Activated CD4-positive, alpha-beta T cell treated with anti-CD3 and anti-CD28 coated beads for 1 hour (primary cell): ENCODE measurements at places on chromosomes 7 and 10.

DNA sequence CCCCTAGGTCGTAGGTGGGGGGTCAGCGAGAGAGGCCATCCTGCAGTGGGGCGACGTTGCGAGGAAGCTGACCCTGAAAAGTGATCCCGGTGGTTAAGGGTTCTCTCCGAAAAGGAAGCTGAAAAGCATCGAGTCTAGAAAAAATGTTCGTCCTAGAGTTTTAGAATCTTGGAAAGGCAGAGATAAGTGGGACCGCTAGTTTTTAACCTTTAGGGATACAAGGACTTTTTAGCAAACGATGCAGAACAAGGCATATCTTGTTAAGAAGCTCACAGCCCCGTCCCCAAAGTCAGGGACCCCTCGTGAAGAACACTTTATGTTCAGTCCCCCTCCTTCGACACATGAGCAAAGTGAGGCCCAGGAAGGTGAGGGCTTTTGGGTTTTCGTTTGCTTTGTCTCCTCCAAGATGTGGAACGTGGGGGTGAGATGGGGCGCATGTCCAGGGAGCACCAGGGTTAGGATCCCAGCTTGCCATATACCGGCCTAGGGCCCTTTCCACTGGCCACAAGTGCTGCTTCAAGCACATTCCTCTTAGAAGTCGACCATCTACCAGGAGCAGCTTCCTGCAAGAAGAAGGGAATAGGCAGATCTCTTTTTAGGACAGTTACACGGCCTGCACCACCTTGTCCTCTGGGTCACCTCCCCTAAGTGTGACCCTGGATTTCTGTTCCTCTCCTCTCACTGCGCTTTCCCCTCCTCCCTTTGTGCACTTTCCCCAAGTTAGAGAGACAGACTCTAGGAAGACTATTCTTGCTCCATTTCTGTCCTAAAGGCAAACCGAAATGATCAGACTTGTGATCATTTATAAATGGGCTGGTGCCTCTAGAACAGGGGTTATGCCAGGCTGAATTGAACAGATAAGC, 969 bp downstream of the SLC35G1 start:
- no peak for DNase-seq

DNA sequence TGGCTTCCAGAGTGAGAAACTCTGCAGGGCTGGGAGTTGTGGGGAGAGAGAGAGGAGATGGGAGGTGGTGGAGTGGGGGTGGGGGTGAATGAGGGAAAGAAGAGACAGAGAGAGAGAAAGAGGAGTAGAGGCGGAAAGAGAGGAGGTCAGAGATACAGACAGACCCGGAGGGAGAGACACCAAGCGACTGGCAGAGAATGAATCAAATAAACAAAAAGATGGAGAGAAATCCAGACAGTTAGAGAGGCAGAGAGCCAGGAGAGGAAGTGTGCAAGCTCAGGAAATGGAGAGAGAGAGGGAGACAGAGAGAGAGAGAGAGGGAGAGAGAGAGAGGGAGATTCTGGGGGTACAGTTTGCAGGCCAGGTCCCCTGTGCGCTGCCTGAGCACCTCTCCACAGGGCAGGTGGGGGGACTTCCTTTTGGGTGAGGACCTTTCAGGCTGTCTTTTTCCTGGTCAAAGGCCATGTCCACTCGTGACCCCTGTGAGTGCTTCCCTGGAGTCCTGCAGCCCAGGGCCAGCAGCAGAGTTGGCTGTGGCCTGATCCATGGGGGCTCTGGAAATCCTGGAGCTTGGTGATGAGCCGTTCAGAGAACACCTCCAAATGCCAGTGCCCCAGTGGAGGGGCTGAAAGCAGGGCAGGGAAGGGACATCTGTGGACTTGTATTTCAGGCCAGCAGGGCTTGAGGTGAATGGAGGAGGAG, 25.0 kb upstream of the PCBD1 start:
- DNase-seq, result no peak

DNA sequence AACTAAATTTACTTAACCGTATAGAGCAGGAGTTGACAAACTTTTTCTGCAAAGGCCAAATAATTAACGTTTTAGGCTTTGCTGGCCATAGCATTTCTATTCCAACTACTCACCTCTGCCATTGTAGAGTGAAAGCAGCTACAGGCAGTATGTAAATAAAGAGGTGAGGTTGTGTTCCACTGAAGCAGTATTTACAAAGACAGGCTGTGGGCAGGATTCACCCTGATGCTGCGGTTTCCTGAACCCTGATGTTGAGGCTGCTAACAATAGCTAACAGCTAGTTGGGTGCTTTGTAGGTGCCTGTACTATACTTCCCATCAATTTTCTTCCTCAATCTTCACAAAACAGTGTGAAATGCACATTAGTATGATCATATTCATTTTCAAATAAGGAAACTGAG, 47.0 kb upstream of the LAMB1 start:
- no peak for DNase-seq

DNA sequence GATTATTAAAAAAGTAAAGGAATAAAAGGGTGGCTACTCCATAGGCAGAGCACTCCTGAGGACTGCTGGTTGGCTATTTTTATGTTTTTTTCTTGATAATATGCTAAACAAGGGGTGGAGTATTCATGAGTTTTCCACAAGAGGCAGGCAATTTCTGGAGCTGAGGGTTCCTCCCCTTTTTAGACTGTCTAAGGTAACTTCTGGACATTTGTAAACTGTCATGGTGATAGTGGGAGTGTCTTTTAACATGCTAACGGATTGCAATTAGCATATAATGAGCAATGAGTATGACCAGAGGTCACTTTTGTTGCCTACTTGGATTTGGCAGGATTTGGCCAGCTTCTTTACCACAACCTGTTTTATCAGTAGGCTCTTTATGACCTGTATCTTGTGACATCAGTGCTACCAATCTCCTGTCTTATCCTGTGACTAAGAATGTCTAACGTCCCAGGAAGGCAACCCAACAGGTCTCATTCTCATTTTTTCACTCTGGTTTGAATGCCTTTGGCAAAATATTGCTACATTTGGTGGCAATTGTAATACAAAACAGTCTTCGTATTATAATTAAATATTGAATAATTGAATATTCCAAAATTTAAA, 587.8 kb upstream of the POM121L12 start:
- no peak for DNase-seq

GRCh38 chr10:48458662-48459048, 146.2 kb downstream of the ARHGAP22 start:
- peak; percentile 1 for DNase-seq

DNA sequence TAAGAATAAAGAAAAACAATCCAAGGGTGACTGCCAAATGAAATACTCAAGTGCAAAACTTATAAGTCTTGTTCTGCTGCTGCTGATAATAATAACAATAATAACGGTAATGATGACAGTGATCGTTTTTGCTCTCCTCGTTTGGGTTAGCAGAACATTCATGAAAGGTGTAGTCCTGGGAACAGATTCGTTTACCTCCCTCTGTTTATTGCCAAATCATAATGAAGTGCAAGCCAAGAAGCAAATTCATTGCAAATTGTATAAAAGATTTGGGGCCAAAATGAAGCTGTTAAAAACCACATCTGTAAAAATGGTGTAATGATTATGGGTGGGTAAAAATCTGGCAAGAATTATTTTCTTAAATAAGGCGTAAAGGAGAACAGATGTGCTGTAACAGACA, 587.2 kb upstream of the MKI67 start:
- no peak for DNase-seq

- DNase-seq, result no peak
Observed at GRCh38 chr7:23791721-23792120, 81.7 kb downstream of the STK31 start.

GRCh38 chr7:52500841-52501240, 534.6 kb upstream of the POM121L12 start:
- DNase-seq, result no peak

DNA sequence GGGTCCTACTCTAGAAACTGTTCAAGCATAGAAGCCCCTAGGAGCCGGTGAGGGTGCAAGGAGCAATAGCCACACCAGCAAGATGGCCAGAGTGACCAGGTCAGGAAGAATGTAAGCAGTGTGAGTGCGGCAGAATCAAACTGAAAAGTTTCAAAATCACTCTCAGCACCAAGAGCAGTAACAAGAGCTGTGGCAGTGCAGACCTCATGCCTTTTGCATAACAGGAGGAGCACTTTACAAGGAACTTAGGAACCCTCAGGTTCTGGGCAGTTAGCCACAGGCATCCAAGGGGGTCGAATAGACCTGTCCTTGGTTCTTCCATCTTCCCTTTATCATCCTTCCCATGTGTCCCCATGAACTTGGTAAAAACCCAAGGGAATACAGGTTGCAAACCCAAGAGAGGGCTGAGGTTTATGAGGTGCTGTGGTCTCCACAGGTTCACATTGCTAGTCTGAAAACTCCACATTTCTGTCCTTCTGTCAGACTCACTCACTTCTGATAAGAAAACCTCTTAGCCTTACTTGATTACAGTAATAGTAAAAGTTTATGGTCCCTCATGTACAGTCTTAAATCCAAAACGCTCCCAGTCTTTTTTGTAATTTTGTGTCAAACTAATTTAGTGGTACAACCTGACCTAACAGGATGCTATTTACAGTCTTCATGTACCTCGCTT, 78.4 kb downstream of the PON1 start:
- DNase-seq, result no peak
